HepG2 (cell line): ENCODE measurements at places on chromosomes 3 and 15. TPM values are rescaled to one million over a fixed set of nuclear protein-coding genes. Genes with fewer than 3 reads are reported as not detected.

DNA sequence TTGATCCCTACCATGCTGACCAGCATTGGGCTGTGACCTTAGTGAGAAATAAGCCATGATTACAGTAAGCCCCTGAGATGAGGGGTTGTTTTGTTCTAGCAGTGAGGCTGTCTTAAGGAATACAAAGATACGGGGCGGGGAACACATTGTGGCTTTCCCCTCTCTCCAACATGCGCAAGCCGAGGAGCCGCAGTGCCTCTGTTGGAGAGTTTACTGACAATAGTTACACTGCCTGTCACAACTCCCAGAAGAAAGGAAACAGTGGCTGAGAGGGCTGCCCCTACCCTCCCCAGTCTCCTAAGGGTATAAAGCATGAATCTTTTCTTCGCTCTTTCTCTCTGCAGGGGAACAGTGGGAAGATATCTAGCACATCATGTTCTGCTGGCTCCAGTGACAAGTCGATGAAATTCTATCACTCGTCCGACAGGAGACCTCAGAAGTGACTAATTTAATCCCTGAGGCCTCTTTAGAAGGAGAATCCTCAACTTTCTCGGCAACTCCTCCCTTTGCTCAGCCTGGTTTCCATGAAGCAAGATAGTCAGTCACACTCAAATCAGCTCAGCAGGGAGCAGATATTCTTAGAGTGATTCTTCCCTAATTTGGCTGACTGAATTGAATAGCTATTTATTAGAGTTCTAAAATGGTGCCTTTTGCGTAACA is 409.0 kb upstream of the PROK2 start:
- no peaks in the 10 kb centered on the region for H3K27me3 ChIP-seq
- H3K4me1 ChIP-seq: no peaks in the 10 kb centered on the region
- no peak overlapping the region for H3K27ac ChIP-seq
- H3K36me3 ChIP-seq: no peaks in the 10 kb centered on the region
- H3K4me3 ChIP-seq: no peak overlapping the region

DNA sequence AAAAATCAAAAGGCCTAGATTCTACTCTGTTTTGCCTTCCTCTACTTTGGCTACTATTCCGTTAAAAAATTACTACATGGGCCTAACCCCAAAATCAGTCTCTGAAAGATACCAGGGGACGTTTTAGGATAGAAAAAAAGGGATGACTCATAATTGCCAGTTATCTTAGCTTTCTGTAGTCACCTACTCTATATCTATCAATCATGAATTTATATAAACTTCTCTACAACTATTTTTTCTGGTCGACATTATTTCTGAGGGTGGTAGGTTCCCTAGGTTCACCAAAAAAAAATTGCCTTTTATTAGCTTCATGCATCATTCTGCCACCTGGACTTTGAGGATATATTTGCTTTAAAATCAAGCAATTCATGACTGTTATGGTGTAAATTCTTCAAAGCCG is 36.5 kb downstream of the RAF1 start:
- no peak overlapping the region for H3K27ac ChIP-seq
- no peaks in the 10 kb centered on the region for H3K27me3 ChIP-seq
- H3K4me1 ChIP-seq: peaks cover 25% of the 10 kb centered on the region
- H3K4me3 ChIP-seq: no peak overlapping the region
- no peaks in the 10 kb centered on the region for H3K36me3 ChIP-seq
- no peak for DNase-seq

Gene ANKRD34C
- not detected in 2 replicates for total RNA-seq

Gene ALPK3
- 0.03 and 0.04 TPM in 2 replicates for total RNA-seq

DNA sequence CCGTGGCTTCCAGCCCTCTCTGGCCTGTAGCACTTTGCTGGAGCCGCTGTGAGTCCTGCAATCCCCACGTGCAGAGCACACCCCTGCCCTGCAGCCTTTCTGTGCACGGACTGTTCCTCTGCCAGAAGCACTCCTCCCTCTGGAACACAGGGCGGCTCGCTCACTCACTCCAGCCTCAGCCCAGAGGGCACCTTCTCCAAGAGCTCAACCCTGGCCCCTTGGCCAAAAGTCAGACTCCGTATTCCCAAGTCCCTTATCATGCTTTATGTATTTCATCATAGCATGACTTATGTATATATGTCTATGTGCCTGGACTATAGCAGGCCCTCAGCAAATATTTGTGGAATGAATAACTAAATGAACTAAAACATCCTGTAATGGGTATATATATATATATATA is 63.2 kb downstream of the ASB7 start:
- no peak overlapping the region for H3K4me3 ChIP-seq

- DNase-seq: peak; percentile 77
- H3K4me3 ChIP-seq: peak overlapping the region; percentile 97
- no peaks in the 10 kb centered on the region for H3K27me3 ChIP-seq
- no peaks in the 10 kb centered on the region for H3K36me3 ChIP-seq
- peak overlapping the region; percentile 95 for H3K27ac ChIP-seq
Measured at GRCh38 chr3:129627350-129628168, 21.1 kb upstream of the PLXND1 start.

GRCh38 chr3:20878691-20879090 is 692.7 kb upstream of the SGO1 start:
- no peaks in the 10 kb centered on the region for H3K27me3 ChIP-seq
- H3K36me3 ChIP-seq: no peaks in the 10 kb centered on the region
- no peaks in the 10 kb centered on the region for H3K4me1 ChIP-seq
- H3K4me3 ChIP-seq: no peak overlapping the region
- no peak overlapping the region for H3K27ac ChIP-seq
- no peak for DNase-seq

Gene SPESP1
- not detected in 2 replicates for total RNA-seq
